ENCODE measurements at places on chromosomes 1 and 21.

GRCh38 chr1:226589008-226589733 lies 40.6 kb downstream of the STUM start:
- DNase-seq = no peak

GRCh38 chr1:60813071-60813470 lies 269.3 kb upstream of the NFIA start:
- DNase-seq = no peak

GRCh38 chr1:145857170-145857569 lies 1.7 kb downstream of the PIAS3 start:
- no peak for DNase-seq

- no peak for DNase-seq
Measured at GRCh38 chr1:45942411-45942810, 139.0 kb downstream of the MAST2 start.

GRCh38 chr1:222167111-222167510 lies 380.8 kb downstream of the HHIPL2 start:
- no peak for DNase-seq

DNA sequence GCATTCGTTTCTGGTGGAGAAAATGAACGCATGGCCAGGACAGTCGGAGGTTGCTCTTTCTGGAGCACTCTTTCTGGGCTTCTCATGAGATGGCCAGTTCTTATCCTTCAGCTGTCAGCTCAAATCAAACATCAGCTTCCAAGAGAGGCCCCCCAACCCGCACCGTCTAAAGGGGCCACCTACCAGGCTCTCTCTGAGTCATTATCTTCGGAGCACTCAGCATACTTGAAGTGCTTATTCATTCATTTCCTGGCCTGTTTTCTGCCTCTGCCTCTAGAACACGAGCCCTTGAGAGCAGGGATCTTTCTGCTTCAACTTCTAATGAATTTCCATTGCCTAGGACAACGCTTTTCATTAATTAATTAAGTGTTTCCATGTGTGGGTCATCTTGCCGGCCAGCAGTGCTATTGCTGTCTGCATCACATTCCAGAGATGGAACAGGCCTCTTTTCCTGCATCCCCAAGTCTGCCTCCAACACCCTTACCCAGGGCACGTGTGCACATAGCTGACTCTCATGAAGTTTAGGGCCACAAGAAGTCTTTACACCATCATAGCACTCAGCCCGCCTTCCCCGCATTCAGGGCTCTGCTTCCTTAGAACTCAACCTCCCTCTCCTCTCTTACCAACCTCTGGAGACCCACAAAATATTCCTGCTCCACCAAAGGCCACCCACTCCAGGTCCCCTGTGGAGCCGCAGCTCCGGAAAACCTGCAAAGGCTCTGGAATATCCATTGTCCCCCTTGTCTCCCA lies 52.1 kb upstream of the LAPTM5 start:
- no peak for DNase-seq

Data from dorsolateral prefrontal cortex (tissue), 122 donors.